ENCODE measurements at places on chromosomes 3 and 15.

GRCh38 chr3:66115858-66116654, 77.3 kb upstream of the MAGI1 start:
- H3K27me3 ChIP-seq = no peaks in the 10 kb centered on the region
- H3K36me3 ChIP-seq = no peaks in the 10 kb centered on the region
- no peak overlapping the region for H3K4me3 ChIP-seq
- no peak overlapping the region for H3K27ac ChIP-seq
- no peak for DNase-seq

GRCh38 chr3:50675179-50676030, 678 bp downstream of the DOCK3 start:
- H3K4me3 ChIP-seq = no peak overlapping the region
- peaks cover 15% of the 10 kb centered on the region for H3K4me1 ChIP-seq
- DNase-seq = peak; percentile 26
- peaks cover 23% of the 10 kb centered on the region for H3K27me3 ChIP-seq
- H3K36me3 ChIP-seq = no peaks in the 10 kb centered on the region
- H3K27ac ChIP-seq = no peak overlapping the region

- no peak overlapping the region for H3K4me3 ChIP-seq
- no peak for DNase-seq
- no peak overlapping the region for H3K27ac ChIP-seq
- H3K36me3 ChIP-seq = no peaks in the 10 kb centered on the region
- peaks cover 48% of the 10 kb centered on the region for H3K27me3 ChIP-seq
- H3K4me1 ChIP-seq = peaks cover 26% of the 10 kb centered on the region
Measured at GRCh38 chr3:27729325-27729724, 7.2 kb upstream of the EOMES start.

GRCh38 chr3:9179826-9180763, 69.4 kb downstream of the SRGAP3 start:
- peaks cover 12% of the 10 kb centered on the region for H3K4me1 ChIP-seq
- no peaks in the 10 kb centered on the region for H3K27me3 ChIP-seq
- DNase-seq = no peak

GRCh38 chr15:63212050-63213004, 22.9 kb downstream of the RAB8B start:
- H3K27me3 ChIP-seq = no peaks in the 10 kb centered on the region
- H3K4me1 ChIP-seq = peaks cover 68% of the 10 kb centered on the region
- no peak overlapping the region for H3K4me3 ChIP-seq
- H3K27ac ChIP-seq = peak overlapping the region; percentile 11
- H3K36me3 ChIP-seq = peaks cover 4% of the 10 kb centered on the region

GRCh38 chr3:3589715-3590130, 209.5 kb upstream of the LRRN1 start:
- no peaks in the 10 kb centered on the region for H3K36me3 ChIP-seq
- DNase-seq = no peak
- no peaks in the 10 kb centered on the region for H3K4me1 ChIP-seq

DNA sequence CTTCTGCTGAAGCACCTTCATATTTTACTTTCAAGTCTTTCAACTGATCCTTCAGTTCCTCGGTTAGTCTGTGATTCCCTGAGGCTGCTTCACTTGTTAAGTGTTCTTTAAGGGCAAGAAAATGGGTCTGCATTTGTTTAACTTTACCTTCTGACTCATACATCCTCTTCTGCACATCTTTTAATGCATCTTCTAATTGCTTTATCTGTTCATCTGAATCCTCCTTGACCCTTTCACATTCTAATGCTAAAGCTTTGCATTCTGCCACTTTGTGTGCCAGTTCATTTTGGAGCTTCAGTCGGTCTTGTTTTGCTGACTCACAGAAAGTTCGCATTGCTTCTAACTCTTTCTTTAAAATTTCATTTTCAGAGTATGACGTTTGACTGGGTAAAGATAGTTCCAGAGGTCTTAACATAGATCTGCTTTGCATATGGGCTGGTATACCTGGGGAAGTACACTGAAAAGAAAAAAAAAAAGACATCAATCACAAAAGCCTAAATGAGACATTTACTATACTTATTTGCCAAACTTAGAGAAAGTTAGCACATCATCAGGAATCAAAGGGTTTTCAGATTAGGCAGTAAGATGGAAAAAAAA, 94.3 kb downstream of the UACA start:
- H3K36me3 ChIP-seq = no peaks in the 10 kb centered on the region
- H3K4me1 ChIP-seq = peaks cover 31% of the 10 kb centered on the region
- no peaks in the 10 kb centered on the region for H3K27me3 ChIP-seq
- no peak overlapping the region for H3K27ac ChIP-seq
- H3K4me3 ChIP-seq = no peak overlapping the region

DNA sequence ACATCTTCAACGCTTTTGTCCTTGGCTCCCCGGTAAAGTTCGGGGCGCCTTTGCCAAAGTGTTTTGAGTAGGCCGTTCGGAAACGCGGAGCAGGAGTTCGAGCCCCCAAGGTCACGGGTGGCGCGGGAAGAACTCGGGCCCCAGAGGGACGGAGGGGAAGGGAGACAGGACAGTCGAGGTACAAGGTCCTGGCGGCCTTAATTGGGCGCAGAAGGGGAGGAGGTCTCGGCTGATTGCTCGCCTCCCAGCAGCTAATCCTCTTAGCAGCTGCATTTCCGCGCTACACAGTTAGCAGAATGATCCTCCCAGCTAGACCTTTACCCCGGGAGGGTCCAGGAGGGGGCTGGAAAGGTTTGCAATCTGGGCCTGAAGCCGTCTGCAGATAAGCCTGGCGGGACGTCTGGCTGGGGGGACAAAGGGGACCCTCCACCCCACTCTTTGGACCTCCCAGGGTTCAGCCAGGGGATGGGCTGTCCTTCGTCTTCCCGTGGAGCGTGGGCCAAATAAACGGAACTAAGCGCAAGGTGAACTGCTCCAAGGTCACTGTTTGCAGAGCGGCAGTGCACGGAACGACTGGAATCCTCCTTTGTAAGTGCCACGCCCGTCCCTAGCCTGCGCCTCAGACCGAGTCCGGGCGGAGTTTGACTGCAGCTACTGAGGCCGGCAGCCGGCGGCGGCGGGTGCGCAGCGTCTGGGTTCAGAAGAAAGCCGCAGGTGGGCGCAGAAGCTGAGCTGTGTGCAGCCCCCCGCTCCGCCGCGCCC, 7.2 kb downstream of the EOMES start:
- peak overlapping the region; percentile 72 for H3K27ac ChIP-seq
- peaks cover 6% of the 10 kb centered on the region for H3K36me3 ChIP-seq
- peak overlapping the region; percentile 84 for H3K4me3 ChIP-seq
- peaks cover 17% of the 10 kb centered on the region for H3K4me1 ChIP-seq
- DNase-seq = no peak

- H3K27me3 ChIP-seq = no peaks in the 10 kb centered on the region
- no peak overlapping the region for H3K27ac ChIP-seq
- no peaks in the 10 kb centered on the region for H3K36me3 ChIP-seq
- H3K4me1 ChIP-seq = no peaks in the 10 kb centered on the region
Measured at GRCh38 chr3:101193957-101194356, 126.4 kb downstream of the IMPG2 start.

GRCh38 chr3:138948371-138949001, 1.5 kb downstream of the FOXL2NB start:
- DNase-seq = no peak
- no peak overlapping the region for H3K4me3 ChIP-seq
- no peak overlapping the region for H3K27ac ChIP-seq
- H3K27me3 ChIP-seq = peaks cover 55% of the 10 kb centered on the region
- H3K4me1 ChIP-seq = peaks cover 20% of the 10 kb centered on the region
- no peaks in the 10 kb centered on the region for H3K36me3 ChIP-seq

DNA sequence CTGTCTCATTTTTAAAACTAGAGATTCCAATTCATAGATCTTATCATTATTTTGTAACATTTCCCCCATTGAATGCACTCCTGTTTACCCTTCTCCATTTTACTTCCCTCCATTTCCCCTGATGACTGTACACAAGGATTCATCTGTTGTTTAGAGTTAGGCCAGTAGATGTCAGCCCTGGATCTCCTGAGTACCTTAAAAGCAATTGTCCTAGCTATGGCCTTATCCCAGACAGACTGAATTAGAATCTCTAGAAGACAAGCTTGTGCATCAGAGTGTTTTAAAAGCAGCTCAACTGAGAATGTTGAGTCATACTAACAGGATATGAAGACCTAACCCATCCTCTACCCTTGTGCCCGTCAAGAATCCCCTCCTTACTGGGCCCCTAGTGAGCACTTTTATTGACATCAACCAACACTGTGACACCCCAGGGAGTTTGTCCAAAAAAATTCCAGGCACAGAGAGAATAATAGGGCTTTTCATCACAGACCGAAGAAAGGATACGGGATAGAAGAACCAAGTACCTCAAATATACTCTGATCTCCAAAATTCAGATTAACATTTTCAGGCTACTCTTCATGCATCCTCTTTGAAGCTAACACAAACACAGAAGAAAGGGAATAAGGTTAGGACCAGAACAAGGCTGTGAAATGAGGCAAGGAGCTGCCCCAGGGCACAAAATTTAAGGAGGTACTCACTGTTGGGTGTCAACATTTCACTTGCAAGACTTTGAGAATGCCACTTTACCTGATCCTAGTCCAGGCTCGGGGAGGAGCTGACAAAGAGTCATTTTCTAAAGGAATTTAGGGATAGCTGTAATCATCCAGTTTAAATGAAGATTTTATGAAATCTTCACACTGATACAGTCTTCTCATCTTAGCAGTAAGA, 17.1 kb downstream of the ZBED2 start:
- H3K4me3 ChIP-seq = no peak overlapping the region
- H3K36me3 ChIP-seq = peaks cover 36% of the 10 kb centered on the region
- H3K27me3 ChIP-seq = no peaks in the 10 kb centered on the region
- H3K27ac ChIP-seq = no peak overlapping the region
- no peaks in the 10 kb centered on the region for H3K4me1 ChIP-seq

DNA sequence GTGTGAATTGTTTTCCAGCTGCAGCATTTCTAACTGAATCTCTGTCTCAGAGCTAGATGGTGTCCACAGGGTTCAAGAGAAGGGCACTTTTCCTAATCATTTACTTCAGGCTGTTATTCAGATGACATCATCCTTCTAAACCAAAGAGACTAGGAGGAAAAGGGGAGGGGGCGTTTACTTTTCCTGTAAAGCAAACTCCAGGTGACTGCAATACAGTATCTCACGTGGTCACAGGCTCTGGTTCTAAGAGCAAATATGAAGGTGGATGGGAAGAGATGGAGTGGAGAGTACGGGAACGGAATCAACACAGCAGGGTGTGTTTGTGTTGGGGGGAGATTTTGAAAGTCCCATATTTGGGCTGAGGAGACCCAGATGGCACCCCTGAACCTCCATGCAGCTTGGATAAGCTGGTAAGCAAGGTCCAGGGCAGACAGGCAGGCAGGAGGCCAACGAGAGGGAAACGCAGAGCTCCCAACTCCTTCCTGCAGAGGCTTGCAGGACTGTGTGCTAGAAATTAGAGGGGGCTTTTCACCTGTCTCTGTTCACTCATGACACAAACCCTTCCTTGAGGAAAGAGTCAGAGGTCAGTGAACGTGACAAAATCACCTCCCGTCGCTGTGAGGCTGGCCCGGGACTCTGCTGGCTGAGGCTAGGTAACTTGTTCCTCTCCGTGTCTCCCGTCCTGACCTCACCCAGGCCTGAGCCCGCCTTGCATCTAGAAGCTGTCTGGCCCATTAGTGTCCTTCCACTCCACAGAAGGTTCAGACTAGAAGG, 151.2 kb downstream of the OPA1 start:
- H3K4me3 ChIP-seq = no peak overlapping the region
- H3K27me3 ChIP-seq = no peaks in the 10 kb centered on the region
- H3K4me1 ChIP-seq = no peaks in the 10 kb centered on the region
- H3K36me3 ChIP-seq = no peaks in the 10 kb centered on the region
- DNase-seq = no peak

DNA sequence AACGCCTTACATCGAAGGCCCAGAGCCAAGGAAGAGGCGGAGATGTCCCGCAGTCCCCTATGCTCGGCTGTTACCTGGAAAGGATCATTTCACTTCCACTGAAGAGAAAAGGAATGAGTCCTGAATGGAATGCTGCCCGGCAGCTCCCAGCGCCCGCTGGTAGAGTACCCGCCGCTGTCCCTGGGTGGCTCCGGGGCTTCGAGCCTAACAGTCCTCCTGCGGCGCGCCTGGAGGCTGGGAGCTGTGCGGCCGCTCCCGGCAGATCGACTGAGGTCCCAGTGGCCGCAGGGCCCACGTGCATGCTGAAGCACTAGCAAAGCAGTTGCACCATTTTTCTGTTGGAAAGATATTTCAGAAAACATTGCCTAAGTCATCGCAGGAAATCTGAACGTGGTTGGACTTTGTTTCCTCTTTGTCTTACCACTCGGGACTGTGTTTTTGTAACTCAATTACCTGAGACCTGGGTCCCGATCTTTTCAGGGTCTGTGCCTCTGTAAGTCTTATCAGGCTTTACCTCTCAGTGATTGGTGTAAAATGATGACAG, 984 bp downstream of the RNU6-1 start:
- peaks cover 33% of the 10 kb centered on the region for H3K4me1 ChIP-seq
- peak overlapping the region; percentile 94 for H3K27ac ChIP-seq
- no peak for DNase-seq
- H3K4me3 ChIP-seq = peak overlapping the region; percentile 81
- H3K36me3 ChIP-seq = no peaks in the 10 kb centered on the region
- peaks cover 21% of the 10 kb centered on the region for H3K27me3 ChIP-seq

- DNase-seq = no peak
- H3K27ac ChIP-seq = no peak overlapping the region
- H3K4me3 ChIP-seq = no peak overlapping the region
- no peaks in the 10 kb centered on the region for H3K4me1 ChIP-seq
Measured at GRCh38 chr3:195821403-195822130, 9.8 kb upstream of the MUC4 start.

GRCh38 chr15:74307827-74308811, 59.3 kb downstream of the CYP11A1 start:
- H3K27me3 ChIP-seq = peaks cover 3% of the 10 kb centered on the region
- no peaks in the 10 kb centered on the region for H3K4me1 ChIP-seq
- no peaks in the 10 kb centered on the region for H3K36me3 ChIP-seq
- DNase-seq = no peak
- H3K4me3 ChIP-seq = no peak overlapping the region

- no peaks in the 10 kb centered on the region for H3K27me3 ChIP-seq
- H3K4me3 ChIP-seq = no peak overlapping the region
- DNase-seq = no peak
- no peak overlapping the region for H3K27ac ChIP-seq
- no peaks in the 10 kb centered on the region for H3K4me1 ChIP-seq
- H3K36me3 ChIP-seq = no peaks in the 10 kb centered on the region
Measured at GRCh38 chr3:82058809-82059208, 297.4 kb upstream of the GBE1 start.

DNA sequence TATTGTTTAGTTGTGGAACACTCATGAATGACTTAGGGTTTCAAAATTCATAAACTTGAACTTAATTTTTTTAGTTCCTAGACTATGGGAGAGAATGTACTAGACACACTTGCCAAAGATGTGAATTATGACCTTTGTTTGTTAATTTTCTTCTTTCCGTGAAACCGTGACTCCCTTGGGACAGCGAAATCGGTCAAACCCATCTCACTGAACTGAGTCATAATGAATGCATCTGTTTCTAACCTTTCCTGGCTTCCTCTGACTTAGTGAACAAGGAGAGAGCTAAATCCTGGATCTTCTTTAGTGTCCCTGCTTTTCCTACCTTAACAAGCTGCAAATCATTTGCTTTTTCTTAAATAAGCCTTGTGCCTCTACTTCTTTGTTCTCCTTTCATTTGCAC, 85.5 kb downstream of the LARS2 start:
- DNase-seq = no peak
- peaks cover 6% of the 10 kb centered on the region for H3K36me3 ChIP-seq
- no peaks in the 10 kb centered on the region for H3K4me1 ChIP-seq

GRCh38 chr3:155963570-155963969, 93.1 kb downstream of the GMPS start:
- no peak overlapping the region for H3K4me3 ChIP-seq
- no peaks in the 10 kb centered on the region for H3K27me3 ChIP-seq
- H3K27ac ChIP-seq = no peak overlapping the region

- H3K27me3 ChIP-seq = no peaks in the 10 kb centered on the region
- no peak overlapping the region for H3K4me3 ChIP-seq
- H3K4me1 ChIP-seq = peaks cover 20% of the 10 kb centered on the region
- H3K27ac ChIP-seq = no peak overlapping the region
- H3K36me3 ChIP-seq = no peaks in the 10 kb centered on the region
Measured at GRCh38 chr15:74317820-74318375, 49.5 kb downstream of the CYP11A1 start.
